CMK (cell line): ENCODE measurements at places on chromosomes 3 and 15.

DNA sequence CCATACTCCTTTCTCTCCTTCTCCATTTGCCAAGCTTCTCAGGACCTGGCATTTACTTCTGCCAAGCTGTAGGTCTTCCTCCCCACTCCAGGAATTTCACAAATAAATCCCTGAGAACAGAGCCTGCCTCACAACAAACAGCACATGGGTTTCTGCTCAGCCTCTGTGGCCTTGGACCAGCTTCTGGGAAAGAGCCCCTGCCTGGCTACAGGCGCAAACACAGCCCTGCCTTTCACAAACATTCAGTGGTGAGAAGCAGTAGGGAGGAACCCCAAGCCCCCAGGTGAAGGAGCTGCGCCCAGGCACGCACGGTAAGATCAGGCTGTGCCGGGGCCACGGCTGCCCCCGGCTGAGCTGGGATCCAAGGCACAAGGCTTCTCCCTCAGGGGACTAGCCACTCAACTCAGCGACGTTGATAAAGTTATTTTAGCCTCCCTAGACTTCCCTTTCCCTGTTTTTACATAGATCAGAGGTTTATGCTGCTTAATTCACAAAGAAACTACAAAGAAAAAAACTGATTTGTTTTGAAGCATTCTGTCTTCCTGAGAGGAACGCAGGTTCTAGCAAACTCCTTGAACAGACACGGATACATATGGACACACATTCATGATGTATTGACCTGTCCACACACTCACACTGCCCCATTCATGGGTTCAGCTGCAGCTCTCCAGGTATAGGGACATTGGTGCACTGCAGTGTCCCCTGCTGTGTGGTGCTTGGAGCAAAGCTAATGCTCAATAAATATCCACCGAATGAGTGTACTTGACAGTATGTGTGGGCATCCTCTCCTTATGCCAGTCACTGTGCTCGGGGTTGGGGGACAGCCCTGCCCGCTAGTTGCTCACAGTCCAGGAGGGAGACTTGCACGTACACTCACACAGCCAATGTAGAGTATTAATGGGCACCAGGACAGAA, 25.4 kb downstream of the HES1 start:
- no peak for DNase-seq

GRCh38 chr3:14482271-14482721, 57.8 kb downstream of the GRIP2 start:
- DNase-seq = no peak

DNA sequence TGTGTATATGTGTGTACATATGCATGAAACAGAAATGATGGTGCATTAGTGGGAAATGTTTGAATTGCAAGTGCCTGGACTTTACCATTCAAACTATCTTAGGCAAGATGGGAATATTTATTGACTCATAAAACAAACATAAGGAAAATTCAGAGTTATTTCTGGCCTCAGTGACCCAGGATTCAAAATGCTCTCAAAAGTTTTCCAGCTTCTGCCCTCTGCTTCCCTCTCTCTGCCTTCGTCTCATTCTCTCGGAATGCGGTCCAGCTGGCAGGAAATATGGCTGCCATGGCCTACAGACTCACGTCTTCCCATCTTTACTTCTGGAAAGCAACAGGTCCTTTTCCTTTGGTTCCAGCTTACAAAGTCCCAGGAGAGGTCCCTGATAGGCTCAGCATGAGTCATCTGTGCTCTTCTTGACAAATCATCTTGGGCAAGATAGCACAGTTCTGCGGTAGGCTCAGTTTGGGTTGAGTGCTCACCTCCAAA, 8.7 kb upstream of the ZNF774 start:
- no peak for DNase-seq

GRCh38 chr3:107217172-107217571, 160.1 kb upstream of the CCDC54 start:
- no peak for DNase-seq

DNA sequence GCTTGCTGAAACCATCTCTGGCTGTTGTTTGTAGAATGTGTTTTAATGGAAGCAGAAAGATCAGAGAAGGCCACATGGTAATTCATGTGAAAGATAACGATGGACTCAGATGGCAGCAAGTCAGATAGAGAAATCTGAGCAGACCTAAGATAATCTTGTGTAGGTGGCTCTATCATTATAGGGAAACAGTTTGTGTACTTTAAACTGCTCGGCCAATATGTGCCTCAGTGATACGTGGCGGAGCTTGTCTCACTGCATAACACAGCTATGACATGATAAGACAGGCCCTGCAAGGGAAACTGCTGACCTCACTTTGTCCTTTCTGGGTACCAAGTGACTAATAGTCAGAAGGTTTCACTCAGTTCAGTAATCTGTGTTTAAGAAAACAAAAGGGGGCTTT, 51.0 kb downstream of the MME start:
- DNase-seq = peak; percentile 39
